Stimulated activated CD8-positive, alpha-beta memory T cell treated with anti-CD3 and anti-CD28 coated beads, Interleukin-2, amount 100 ng/mL, for 48 hours (primary cell): ENCODE measurements at places on chromosomes 4 and X.

GRCh38 chr4:105808750-105809041 is 86.6 kb upstream of the NPNT start:
- no peak for DNase-seq

- DNase-seq: no peak
These were observed 1.1 kb upstream of the HTATSF1 start for GRCh38 chrX:136496186-136496763.

- DNase-seq: no peak
These were observed 3.8 kb upstream of the TRIML2 start for GRCh38 chr4:188113156-188113555.

- DNase-seq: no peak
These were observed 52.2 kb downstream of the SPATA18 start for GRCh38 chr4:52103319-52103718.

- DNase-seq: no peak
These were observed 106.7 kb downstream of the GPC3 start for GRCh38 chrX:133878710-133879109.

- no peak for DNase-seq
These were observed 119.7 kb downstream of the ATG4A start for GRCh38 chrX:108211301-108211700.

DNA sequence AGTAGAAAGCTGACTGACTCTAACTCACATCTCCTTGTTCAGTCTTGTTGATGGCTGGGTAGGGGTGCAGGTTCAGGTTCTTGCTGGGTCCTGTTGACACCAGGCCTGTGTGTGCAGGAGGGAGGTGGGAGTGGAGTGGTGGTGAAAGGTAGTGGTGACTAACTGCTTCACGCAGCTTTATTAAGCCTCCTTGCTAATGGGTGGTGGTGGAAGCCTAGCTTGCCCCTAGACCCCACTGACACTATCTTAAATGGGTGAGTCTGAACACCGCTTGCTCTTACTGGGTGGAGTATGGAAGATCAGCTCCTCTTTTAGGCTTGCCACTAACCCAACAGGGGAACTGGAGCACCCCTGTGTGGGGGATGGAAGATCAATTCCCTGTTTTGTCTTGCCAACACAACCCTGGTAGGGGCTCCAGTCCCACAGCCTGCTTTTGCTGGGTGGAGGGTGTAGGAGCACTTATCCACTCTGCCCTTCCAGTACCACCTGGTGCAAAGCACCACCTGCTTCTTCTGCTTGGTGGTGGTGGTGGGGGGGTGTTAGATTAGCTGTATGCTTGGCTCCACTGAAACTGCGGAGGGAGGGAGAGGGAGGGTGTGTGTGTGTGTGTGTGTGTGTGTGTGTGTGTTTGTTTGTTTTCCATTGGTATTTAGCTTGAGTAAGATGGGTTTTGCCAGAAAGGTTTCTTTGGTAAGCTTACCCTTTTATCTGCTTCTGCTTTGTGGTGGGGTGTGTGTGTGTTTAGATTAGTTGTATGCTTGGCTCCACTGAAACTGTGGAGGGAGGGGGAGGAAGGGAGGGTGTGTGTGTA is 25.6 kb downstream of the KDM6A start:
- DNase-seq: no peak

DNA sequence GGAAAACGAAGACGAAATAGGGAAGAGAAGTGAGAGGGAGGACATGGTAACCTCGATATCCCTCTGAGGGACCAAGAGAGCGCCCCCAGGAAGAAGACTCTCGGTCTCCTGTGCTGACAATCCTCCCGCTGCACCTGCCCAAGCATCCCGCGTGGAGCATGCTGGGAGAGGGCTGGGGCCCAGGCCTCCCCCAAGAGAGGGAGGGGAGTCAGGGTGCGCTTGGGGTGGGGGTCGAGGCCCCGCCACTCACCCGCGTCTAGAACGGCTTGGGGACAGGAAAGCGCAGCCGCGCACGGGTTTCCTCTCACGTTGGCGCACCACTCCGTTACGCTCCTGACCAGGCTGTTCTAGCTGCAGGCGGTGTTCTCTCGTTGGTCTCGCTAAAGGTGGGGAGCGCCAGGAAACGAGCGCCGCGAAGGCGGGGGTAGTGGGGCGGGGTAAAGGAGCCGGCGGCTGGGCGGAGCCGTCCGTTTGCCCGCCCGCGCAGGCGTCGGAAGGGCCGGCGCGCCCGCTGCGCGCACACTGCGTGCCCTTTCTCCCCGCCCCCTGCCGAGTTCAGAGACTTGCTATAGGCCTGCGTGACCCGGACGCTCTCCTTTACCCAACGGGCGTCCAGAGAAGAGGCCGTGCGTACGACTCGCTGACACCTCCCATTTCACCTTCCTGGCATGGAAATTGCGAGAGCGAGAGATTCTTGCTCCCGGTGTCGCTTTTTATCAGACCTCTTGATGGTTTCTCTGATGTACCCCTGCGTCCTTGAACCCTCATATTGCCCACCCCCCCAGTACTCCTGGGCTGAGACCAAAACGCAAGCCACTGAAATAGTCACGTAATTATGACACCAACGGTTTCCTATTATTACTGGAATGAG is at the start of gene C1GALT1C1:
C1GALT1C1 (minus strand) TSS at position 388 of the 871 bp plus-strand sequence. CDS start 2,888 bp downstream, outside the sequence.
- peak; percentile 78 for DNase-seq

DNA sequence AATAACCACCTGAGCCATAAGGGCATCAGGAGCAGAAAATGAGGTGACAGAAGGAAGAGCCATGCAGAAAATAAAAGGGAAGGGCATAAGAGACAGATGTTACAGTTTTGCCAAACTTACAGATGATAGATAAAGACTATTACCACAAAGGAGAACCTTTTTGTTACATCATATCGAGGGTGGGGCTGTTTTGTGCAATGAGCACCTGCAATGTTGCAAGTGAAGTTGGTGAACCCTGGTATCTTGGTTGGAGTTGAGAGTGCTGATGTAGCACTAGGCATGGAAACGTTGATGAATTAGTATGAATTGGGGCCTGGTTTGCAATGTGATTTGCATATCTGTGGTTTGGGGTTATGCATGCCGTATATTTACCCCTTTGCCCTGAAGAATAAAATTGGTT is 119.8 kb upstream of the TEX13D start:
- no peak for DNase-seq

- no peak for DNase-seq
These were observed 58.3 kb downstream of the USP38 start for GRCh38 chr4:143243041-143243440.

GRCh38 chr4:54687887-54688841 is 30.4 kb downstream of the KIT start:
- DNase-seq: no peak

DNA sequence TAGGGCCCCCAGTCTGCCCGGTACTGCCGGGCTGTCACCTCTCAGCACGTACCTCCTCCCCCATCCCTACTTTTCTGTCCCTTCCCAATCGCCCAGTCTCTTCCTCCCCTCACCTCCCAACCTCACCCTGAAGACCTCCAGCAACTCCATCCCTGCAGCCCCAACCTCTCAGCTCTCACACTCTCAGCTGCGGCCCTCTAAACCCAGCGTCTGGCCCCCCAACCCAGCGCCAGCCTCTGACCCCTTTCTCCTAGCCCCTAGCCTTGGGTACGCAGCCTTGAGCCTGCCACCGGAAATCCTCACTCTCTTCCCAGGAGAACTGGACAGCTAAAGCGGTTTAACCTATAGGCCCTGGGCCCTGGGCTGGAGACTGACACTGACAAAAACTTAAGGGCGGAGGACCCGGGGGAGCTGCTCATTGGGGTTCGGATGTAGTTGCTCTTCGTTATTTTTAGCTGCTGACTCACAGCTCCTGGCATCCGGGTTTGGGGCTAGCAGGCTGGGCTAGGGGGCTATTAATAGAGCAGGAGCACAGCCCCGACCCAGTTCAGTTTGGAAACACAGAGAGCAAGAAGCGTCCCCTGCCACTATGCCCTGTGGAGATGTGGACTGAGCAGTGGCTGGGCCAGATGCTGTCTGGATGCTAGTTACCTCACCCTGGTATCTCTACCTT is 9.6 kb upstream of the DLG3 start:
- no peak for DNase-seq

GRCh38 chr4:83171436-83172039 is 57.0 kb upstream of the PLAC8 start:
- DNase-seq: no peak

- no peak for DNase-seq
These were observed 121.4 kb upstream of the ANKRD50 start for GRCh38 chr4:124833831-124834505.

DNA sequence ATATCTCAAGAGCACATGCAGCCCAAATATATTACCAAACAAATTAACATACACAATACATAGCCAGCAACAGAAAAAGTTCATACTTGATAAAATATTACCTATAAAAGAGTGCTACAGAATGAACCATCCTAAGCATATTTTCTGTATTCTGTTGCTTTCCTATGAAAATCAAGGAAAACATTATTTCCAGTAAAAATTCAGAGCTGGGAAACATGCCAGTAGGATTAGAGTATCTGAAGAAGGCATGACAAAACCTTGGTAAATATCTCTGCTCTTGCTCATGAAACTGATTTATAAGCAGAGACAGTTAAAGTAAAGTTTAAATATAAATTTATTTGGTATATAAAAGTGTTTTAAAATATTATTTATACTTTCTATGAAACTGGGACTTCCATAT is 599.7 kb downstream of the ARAP2 start:
- no peak for DNase-seq

DNA sequence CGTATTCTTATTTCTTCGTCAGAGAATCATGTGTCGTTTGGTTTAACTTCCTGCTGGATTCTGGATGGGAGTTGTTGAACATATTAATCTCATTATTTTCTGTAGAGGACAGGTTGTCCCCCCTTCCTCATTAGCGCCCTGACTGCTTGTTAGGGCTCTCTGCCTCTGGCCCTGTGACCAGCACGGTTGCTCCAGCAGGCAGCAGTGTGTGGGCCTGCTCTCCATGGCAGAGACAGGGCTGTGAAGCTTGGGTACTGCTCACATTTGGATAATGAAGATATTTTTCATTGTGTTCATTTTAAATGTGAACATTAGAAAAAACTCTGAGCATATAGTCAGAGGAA is 102.7 kb downstream of the KLHL8 start:
- no peak for DNase-seq

DNA sequence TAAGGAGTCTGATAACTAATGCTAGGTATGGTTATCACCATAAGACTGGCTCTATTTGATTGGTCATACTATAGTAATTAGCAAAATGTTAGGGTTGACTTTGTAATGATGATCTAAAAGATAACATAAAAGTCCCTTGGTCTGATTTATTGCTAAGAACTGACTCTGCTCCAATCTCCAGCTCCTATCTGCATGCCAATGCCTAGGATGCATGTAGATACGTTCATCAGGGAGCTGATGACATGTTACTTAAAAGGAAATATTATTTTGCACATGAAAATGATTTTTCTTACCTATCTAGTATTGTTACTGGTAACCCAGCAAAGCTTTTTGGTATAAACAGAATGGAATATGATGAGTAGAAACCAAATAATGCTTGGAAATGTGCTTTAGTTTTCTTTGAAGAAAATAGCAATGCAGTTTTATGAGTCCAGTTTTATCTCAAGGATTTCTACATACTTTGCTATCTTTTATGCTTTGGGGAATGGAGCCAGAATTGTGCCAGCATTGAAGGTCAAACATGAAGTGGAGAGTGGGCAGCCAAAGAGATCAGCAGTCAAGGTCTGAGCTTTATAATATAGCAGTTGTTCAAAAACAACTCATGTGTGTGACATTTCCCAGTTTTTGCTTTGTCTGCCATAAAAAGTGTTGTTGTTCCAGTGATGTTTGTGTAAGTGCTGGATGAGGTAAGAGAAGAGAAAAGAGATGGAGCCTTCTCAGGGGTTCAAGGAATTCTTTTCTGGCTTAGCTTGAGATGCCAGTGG is 121.0 kb downstream of the ARHGAP24 start:
- DNase-seq: no peak

DNA sequence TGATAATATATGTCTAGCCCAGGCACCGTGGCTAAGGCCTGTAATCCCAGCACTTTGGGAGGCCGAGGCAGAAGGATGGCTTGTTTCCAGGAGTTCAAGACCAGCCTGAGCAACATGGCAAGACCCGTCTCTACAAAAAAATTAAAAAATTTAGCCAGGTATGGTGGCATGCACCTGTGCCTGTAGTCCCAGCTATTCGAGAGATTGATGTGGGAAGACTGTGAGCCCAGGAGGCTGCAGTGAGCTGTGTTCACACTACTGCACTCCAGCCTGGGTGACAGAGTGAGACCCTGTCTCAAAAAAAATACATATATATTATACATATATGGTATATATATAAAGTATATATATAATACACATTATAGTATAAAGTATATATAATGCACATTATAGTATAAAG is 162.0 kb upstream of the MAB21L2 start:
- DNase-seq: no peak

- DNase-seq: no peak
These were observed 450.3 kb upstream of the PCDH7 start for GRCh38 chr4:30269850-30270249.
